ENCODE measurements at places on chromosomes 5 and 9.

DNA sequence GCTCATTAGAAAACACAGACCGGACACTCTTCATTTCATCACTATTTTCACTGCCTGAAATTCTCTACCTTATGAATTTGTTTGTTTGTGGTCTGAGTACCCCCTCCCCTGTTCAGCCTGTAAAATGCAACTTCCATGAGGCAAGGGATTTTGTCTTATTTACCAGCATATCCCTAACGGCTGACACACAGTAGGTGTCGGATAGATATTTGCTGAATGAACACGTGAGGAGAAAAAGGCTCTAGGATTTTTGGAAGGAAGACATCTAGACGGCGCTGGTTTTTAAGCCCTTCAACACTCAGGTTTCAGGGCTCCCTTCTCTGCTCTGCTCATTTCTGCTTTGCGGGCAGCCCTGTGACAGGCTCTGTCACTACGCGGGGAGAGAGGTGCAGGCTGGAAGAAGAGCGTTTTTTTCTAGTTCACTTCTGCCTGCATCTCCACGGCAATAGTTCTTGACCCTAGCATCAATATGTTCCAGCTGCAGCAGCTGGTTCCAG is 41.0 kb downstream of the KCNMB1 start:
- DNase-seq, result no peak

- DNase-seq, result no peak
Measured at GRCh38 chr9:4667681-4668080, 1.4 kb upstream of the SPATA6L start.

- DNase-seq, result no peak
Measured at GRCh38 chr5:149028984-149029383, 33.9 kb downstream of the SH3TC2 start.

DNA sequence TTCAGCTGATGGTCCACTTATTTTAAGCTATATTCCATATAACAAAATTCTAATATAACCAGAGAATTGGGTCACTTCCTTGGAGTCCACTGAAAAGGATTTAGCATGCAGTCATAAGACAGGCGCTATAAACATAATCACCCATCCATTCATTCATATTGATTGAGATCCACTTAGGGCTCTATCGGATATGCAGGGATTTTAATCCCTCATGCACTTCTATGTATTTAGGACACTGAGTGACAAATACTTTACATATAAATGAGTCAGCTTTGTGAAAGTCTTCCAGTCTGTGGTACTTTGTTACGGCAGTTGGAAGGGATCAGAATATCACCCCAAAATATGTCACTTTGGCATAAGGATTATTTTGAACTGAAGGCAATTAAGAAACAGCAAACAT is 127.3 kb upstream of the ZNF608 start:
- DNase-seq, result no peak

- no peak for DNase-seq
Measured at GRCh38 chr9:110197330-110198187, 10.4 kb downstream of the C9orf152 start.

- DNase-seq, result no peak
Measured at GRCh38 chr9:87420884-87421283, 76.8 kb upstream of the DAPK1 start.

- no peak for DNase-seq
Measured at GRCh38 chr9:8011974-8012373, 212.4 kb upstream of the DMAC1 start.

- no peak for DNase-seq
Measured at GRCh38 chr9:14153310-14153720, 160.6 kb downstream of the NFIB start.

DNA sequence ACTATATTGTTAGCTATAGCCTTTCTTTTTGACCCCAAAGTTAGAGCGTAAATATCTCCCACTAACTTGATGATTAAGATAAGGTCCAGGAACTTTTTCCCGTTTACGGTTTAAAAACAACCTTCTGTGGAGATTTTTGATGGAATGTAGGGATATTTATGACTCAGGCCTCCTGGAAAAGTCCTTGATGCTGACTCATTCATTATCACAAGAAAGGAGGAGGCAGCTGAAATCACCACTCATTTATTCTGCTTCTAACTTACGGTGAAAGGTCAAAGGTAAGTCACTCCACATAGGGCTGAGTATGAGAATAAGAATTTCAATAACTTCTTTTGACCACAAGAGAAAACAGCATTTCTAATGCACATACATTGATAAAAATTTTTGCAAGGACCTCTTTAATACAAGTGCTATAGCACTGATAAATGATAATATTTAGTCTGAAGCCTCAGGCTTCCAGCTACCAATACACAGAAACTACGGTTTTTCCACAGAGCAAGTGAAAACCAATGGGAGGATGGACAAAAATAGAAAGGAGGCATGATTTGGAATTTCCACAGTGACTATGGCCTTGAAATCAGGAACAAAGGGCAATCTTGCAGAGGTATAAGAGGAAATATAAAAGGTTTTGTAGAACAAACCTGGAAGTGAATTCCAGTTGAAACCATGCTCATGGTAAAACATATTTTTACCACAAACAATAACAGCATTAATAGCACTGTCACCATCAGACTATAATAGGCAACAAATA is 146.5 kb downstream of the PPP2R2B start:
- no peak for DNase-seq

GRCh38 chr5:172775326-172776234 is 4.6 kb upstream of the DUSP1 start:
- no peak for DNase-seq

GRCh38 chr9:95611354-95611753 is 94.6 kb upstream of the PTCH1 start:
- DNase-seq, result no peak

- no peak for DNase-seq
Measured at GRCh38 chr5:15222156-15222555, 277.8 kb upstream of the FBXL7 start.

DNA sequence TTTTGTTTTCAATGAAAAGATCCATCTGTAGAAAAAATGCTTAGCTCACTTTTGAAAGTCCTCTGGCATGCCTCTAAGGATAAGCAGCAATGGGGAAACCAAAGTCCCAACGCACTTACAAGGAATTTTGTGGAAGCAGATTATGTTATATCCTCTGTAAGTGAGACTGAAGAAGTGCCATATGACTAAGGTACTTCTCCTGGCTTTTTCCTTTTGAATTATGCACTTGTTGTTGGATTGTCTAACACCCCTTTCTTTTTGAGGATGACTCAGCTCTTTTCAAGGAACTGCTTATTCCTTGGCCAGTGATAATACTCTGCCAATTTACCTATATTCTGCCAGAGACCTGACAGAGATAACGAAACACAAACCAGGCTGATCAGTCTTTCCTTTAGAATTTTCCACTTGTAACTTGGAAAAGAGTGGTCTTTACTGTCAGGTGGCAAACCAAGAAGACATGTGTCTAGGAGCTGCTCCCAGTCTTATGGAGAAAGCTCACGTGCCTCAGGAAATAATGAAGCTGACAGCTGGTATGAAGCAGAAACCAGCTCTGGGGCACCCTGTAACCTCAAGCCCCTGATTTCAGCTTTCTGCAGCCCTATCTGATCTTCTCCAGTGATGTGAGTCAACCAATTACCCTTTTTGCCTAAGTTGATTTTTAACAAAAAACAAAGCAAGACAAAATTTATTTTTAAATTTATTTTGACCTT is 290.8 kb upstream of the FBXL7 start:
- no peak for DNase-seq

DNA sequence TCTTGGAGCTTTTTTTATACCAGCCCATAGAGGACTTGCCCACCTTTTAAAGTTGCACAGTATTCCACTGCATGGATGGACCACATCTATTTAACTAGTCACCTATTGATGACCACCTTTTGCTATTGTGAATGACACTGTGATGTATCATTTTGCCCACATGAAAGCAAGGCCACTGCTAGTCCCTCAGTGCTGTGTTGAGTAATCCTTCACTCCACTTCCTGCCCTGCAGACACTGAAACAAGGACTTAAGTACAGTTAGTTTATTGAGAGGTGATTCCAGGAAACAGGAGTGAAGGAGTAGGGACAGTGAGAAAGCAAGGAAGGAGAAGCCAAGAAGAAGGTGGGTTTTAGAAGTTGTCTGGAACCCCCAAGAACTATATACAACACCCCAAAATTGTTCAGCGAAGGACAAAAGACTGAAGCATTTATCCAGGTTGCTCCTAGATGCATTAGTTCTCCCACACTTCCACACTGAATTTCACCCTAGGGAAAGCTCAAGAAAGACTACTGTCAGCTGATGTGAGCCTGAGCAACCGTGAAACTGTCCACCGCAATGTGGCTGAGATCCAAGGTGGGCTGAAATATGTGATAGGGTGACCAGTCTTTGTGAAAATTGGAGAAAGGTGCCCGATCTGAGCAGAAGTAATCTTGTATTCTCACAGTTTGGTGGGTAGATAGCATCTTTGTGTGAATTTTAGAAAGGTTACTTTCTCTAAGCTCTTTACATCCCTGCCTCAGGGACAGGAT is 45.2 kb upstream of the ANKRD31 start:
- no peak for DNase-seq

DNA sequence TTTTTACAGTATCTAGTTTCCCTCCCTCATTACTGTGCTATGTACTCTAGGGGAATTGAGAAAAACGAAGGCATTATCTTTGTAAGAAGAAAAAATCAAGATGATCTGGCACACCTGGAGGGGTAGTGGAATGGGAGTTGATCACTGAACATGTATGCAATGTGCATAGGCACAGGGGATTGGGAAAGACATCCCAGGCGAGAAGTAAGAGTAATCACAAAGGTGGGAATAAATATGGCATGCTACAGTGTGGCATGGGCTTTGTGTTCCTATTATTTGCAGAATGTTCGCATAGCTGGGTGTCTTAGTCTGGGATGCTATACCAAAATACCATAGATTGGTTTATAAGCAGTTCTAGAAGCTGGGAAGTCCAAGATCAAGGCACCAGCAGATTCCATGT is 130.6 kb downstream of the SMARCA2 start:
- DNase-seq, result no peak

DNA sequence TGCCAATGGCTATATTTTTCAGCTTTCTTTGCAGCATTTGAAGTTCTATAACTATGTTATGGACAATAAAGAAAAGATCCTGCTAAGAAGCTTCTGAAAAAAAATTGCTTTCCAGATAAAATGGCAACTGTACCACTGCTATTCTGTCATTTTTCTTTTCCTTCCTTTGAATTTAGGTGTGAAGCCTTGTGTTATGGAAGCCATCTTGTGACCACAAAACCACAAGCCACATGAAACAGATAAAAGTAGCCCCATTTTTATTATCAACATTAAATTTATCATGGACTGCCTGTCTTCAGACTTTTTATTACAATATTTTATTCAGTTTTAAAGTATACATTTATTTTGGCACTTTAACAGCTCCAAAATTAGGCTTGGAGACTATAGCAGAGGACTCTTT is 289.9 kb upstream of the ACTBL2 start:
- no peak for DNase-seq

DNA sequence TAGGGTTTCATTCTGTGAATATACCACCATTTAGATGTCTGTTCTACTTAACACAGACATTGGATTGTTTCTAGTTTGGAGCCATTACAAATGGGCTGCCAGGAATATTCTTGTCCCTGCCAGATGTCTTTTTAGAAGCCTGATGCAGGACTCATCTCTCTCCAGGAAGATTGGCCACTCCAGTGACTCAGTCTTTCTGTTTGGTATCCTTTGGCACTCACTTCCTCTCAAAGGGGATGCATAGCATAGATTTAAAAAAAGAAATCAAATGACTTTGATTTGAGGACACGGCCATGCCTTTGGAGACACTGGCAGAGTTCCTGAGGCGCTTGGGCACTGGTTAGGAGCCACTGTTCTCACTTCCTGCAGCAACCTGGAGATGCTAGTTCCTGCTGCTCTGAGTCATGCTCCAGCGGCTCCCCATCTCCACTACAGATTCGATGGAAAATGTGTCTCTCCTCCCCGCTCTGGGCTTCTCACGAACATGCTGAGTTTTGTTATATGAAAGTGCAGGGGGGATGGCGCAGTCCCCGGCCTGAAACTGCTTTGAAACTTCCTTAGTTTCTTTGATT is 3.5 kb upstream of the ZNF366 start:
- DNase-seq, result no peak
